Stimulated activated naive CD8-positive, alpha-beta T cell treated with anti-CD3 and anti-CD28 coated beads, Interleukin-15, Interleukin-2, amounts not matched to agents 100 U/mL and 50 U/mL, for 24 hours (primary cell): ENCODE measurements at places on chromosomes 12 and 14.

DNA sequence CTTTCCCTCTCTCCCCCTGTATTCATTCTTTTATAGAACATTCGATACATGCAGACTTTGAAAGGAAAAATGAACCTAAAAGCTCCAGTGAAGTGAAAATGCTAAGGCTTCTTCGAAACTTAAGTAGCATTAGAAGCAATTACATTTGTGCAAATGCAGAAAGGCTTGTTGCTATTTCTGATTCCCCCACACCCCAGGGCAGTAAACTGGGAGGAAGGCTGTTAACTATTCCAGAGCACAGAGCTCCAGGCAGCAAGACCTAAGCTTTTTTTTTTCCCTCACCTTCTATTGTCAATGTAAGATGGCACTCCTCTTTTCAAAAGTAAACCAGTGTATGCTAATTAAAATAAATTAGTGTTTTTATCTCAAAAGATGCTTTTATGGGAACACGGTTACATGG lies 448.9 kb upstream of the TBX3 start:
- no peak for DNase-seq

DNA sequence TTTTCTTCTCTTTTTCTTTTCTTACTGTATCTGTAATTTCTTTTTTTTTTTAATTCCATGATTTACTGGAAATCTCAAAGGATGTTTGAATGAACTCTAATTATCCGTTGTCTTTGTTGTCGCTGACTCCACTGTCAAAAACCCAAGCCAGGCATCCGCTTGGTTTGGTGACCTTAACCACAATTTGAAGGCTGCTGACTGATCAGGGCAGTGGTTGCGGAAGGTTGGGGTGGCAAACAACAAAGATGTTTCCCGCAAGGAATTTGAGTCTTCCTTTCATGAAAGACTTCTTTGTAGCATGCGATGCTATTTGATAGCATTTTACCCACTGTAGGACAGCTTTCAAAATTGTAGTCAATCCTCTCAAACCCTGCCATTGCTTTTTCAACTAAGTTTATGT lies 1013.8 kb downstream of the DIO2 start:
- DNase-seq, result no peak

DNA sequence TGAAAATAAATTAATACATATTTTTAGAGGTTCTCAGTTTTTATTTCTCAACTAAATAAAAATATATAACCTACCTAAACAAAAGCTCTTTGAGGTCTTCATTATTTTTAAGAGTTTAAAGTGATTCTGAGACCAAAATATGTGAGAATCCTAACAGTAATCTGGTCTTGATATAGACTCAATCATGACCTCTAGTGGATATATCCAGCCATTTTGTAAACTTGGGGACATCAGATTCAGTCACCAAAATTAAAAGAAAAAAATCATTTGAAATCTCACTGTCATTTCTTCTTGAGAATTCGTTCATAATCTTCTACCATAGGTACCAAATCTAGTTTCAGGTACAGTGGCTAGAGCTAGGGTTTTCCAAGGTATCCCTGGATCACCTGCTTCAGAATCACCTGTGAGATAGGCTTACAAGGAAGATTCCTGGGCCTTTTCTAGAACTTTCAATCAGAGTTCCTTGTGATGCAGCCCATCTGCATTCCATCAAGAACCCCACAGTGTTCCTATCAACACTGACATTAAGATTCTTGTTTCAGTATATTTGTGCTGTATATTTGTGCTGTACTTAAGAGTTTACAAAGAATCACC lies 214.9 kb downstream of the ADAMTS20 start:
- DNase-seq, result no peak

- no peak for DNase-seq
Measured at GRCh38 chr14:99756796-99757195, 36.4 kb upstream of the EML1 start.

DNA sequence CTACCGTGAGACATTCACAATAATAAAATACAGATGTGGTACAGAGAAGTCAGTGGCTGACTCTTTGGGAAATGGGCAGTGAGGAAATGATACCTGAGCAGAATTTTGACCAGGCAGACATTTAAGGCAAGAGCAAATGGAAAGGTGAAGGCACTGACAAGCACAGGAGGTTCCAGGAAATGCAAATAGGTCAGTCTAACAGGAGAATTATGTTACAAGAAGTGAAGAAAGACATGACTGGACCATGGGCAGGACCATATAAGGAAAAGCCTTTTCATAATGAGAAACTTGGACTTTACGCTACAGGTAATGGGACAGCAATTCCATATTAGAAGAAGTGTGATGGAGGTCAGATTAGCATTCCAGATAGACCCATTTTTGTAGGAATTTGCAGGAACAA lies 338.9 kb downstream of the PDZRN4 start:
- no peak for DNase-seq

GRCh38 chr12:52613384-52614030 lies 4.9 kb downstream of the KRT73 start:
- DNase-seq, result no peak

- DNase-seq, result peak; percentile 21
Measured at GRCh38 chr12:123387508-123388176, 3.7 kb downstream of the KMT5A start.

GRCh38 chr14:34662561-34663088 lies 32.7 kb upstream of the SNX6 start:
- DNase-seq, result no peak

GRCh38 chr12:22248571-22249115 lies 85.9 kb downstream of the ST8SIA1 start:
- DNase-seq, result no peak

DNA sequence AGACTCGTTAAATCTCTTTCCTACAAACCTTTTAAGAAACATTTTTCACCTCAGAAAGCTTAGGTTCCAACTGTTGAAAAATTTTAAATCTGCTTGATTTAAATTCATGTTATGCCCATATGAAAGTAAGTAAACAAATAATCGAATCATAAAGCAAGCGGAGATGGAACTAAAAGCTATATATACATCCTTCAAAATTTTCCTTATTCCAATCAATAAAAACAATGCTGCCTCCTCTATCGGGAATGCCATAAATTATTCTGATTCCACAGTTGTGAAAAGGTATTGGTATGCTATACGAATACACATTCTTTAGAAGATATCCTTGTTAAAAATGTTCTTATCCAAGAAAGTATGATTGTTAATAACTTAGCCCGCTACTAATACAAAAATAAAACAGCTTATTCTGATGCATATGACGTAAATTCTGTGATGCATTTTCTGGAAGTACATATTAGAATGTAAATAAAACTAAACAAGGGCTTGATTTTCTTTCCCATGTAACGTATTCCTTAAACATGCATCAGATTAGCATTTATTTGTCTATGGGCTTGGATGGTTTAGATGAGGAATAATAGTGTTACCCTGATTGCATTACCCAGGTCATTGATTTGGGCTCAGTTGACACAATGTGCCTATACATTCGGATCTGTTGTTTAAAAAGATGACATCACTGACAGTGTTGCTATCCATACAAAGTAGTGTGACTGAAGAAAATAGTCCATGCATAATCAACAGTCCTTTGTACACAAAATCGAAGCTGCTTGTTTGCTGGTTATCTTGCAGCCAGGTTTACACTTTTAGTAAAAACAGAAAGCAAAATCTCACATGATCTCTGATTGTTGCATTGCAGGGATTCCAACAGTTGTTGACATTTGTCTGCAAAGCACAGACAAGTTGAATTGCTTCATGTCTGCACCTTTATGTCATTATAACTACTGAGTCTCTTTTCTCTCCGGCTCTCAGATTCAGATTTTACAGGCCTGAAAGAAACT lies 656 bp upstream of the DTD2 start:
- DNase-seq, result no peak

- DNase-seq, result no peak
Measured at GRCh38 chr14:96497087-96497486, 5.1 kb upstream of the PAPOLA start.

DNA sequence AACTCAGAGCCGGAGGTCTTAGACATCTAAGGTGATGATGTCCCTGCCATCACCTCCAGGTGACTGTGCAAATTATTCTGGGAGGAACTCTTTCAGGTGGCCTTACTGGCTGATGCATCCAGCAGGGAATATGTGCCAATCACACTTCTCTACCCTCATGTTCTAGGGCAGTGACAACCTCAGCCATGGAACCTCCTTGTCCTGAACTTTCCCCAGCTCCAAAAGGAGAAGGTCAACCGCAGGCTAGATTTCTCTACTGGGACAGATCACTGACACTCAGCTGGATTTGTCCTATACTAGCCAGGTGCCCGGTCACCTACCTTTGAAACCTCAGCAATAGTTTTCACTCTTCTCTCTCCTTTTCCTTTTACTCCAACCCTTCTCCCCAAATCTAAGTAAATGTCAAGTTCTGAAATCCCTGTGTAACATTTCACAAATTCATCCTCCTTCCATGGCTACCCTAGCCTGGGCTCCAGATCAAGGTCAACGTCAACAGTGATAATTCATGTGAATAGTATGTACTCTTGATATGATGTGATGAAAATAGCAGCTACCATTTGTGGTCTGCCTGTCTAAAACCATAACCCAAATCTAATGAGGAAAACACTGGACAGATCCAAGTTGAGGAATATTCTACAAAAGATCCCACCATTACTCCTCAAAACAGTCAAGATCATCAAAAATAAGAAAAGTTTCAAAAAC lies 115.0 kb upstream of the EGLN3 start:
- DNase-seq, result no peak

GRCh38 chr12:104063712-104064030 lies 660 bp upstream of the HCFC2 start:
- no peak for DNase-seq

DNA sequence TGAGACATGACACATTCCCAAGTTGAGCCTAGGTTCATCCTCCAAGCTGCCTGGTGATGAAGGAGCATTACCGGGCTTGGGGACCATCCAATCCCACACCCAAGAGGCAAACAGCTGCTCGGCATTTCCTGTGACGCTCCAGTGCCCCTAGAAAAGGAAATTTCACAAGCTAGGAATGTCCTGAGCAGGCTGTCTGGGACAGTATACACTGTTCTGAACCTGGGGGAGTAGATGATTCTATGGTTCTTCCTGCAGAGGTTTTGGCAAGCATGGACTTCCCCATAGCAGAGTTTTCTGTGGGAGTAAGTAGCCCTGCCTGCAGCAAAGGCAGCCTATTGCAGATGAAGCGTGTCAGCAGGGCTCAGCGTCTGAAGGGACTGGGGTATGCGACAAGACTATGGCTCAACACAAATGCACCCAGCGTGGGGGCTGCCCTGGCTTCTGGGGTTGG lies 47.4 kb upstream of the SRSF5 start:
- DNase-seq, result no peak
